ENCODE measurements at places on chromosomes 2 and 18.

GRCh38 chr2:177673602-177674595, 281.3 kb downstream of the AGPS start:
- no peak for DNase-seq

- DNase-seq = no peak
Observed at GRCh38 chr2:62361964-62362363, 144.0 kb downstream of the TMEM17 start.

GRCh38 chr2:233835230-233836186, 18.8 kb downstream of the HJURP start:
- DNase-seq = no peak

DNA sequence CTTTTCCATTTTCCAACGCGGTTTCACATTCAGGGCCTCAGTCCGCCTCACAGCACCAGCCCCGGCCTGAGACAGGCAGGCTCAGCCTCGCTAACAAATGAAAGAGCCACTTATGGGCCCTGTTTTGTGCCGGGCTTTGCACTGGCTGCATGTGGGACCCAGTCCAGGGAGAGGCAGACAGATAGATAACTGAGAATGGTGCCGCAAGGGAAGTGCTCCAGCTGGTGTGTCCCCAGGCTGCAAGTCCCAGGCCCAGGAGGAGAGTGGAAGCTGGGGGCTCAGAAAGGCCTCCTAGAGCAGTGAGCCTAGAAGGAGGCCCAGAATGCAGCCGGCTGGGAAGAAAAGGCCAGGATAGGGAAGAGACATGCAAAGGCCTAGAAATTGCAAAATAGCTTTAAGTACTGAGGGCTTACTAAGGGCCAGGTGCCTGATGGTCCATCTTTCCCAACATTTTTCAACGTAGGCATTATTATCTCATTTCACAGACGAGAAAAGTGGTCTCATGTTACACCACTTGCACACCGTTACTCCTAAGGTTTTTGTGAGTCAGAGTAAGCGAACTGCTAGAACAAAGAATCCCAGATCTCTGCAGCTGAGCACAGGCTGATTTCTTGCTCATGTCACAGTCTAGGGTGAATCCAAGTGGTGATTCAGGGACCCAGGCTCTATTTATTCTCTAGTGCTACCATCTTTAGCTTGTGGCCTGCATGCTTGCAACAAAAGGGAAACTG, 26.0 kb downstream of the ADRA2B start:
- DNase-seq = no peak

- no peak for DNase-seq
Observed at GRCh38 chr2:61410185-61410584, 60.7 kb downstream of the USP34 start.

DNA sequence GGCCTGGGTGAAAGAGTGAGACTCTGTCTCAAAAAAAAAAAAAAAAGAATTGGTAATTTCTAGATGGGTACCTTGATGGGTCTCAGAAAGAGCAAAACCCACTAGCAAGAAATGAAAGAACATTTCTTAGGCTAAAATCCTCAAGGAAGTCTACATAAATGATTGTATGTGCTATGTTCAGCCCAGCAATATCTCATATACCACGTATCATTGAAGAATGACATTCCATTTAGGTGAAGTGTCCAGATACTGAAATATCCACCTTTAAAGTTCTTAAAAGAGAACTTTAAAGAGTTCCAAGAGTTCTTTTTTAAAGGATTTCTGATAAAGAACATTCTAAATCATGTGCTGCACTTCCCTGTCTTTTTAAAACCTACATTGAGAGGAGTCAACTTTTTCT, 19.2 kb downstream of the NRP2 start:
- no peak for DNase-seq

DNA sequence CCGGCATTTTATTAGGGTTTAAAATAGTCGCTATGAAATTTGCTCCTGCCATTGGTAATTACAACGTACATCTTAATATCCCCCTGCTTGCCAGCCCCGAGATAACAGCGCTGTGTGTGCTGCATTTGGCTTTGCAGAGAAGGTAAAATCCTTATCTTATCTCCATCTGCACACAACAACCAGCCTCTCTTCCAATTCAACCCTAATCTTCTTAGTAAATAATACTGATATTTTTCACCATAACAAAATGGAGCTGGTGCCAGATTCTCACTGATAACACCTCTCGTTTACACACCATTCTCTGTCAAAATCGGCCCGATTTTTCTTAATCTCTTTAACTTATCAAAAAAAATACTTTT, 61.4 kb upstream of the SIX3 start:
- no peak for DNase-seq

DNA sequence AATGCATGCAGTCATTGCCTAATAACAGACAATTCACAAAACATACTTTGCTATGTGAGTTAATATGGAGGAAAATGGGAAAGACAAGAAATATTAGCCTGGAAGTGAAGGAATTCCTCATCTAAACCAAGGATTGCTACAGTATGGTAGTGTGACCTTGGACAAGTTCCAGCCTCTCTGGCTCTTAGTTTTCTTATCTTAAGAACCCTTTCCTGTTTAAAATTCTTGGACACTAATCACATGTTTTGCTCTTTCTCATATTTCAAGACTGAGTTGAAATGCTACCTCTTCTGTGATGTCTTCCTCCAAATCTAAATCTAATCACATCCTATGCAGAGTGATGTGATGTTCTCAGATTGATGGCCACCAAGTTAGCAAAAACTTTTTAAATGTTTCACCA, 20.8 kb upstream of the ADAM23 start:
- no peak for DNase-seq

- DNase-seq = no peak
Observed at GRCh38 chr18:63158676-63159291, 160.8 kb downstream of the BCL2 start.

DNA sequence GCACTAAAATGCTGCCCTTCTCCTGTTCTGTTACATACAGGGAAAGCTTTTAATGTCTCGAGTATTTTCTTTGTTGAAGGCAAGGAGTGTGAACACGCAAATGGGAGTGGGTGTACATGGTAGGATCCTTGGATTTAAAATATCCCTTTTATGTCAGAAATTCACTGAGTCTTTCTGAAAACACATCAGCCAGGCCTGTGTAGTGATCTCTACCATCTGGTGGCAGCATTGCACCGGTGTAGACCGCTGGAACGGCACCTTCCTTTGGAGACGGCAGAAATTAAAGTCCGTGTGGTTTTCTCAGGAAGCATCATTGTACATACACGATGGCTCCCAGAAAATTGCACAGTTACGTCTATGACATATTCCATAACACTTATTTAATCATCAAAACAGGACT, 515.8 kb downstream of the GALR1 start:
- DNase-seq = no peak

- DNase-seq = no peak
Observed at GRCh38 chr2:145137211-145137610, 617.3 kb upstream of the ZEB2 start.

DNA sequence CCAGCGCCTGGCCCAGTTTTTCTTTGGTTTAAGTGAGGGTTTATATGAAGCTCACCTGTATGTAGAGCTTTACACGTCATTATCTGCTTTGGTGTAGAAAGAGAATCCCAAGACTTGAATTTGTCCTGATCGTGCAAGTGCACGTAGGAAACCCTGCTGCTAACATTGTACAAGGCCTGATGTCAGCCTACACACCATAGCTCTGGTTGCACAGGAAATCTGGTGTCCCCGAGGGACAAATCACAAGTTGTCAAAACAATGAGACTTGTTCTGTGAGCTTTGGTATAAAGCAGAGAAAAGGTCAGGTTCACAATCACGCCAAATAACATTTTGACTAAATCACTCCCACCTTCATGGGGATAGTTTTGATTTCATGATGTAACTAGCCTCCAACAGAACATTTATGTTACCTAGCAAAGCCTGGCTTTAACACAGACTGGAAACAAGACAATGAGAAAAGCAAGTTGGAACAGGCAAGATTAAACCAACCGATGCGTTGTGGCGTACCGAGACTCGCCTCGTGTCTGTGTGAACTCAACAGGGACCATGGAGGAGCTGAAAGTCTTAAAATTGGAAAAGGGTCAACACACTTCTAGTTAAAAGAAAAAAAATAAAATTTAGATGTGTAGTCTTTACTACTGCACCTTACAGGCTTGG, 41.4 kb downstream of the ZAP70 start:
- DNase-seq = no peak

DNA sequence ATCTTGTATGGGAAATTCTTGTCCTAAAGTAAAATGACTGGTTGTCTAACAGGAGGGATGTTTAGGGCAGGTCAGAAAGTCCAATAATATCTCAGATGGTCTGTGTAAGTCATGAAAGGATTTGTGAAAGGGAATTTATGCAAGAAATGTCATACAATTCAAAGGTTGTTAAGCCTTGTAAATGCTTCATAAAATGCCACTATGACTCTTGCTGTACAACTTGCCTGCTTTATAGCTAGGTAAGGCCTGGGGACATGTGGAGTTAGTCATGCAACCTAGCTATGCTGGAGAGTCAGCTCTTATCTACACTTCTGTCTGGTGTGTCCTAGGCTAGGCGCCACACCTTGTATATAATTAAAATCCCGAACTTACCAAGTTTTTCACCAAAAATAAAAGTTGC, 36.9 kb upstream of the VWA3B start:
- DNase-seq = no peak

DNA sequence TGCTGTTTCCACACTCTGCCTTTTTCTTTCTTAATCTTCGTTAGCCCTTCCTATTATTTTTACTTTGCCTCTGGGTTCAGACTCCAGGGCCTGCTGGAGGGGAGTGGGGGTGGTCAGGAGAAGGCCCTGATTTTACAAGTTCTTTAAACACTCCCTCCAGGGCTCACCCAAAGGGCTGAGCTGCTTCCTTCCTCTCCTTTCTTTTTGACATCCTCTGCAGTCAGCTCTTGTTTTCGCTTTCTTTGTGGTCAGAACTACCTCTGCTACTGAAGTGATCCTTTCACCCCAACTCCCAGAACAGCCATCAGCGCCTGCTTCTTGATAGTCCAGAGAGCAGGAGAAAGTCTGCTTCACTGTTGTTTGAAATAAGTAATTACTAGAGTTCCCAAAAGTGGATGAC, 925.7 kb downstream of the EPHA4 start:
- DNase-seq = no peak

DNA sequence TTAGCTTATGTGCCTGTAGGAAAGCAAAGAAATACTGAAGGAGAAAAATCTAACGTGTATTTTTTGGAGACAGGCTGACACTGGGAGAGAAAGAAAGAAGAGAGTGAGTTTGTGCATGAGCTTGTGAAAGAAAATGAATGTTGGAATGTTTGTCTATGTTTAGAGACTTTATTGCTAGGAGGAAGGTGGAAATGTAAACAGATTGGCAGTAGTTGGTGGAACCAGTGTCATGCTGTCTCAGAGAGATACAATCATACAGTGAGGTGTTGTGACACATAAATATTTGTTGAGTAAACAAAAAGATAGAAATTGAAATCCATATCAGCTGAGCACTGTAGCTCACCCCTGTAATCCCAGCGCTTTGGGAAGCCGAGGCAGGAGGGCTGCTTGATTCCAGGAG, 222.2 kb upstream of the MEIS1 start:
- no peak for DNase-seq

GRCh38 chr2:239285071-239285931, 115.5 kb downstream of the HDAC4 start:
- DNase-seq = no peak

DNA sequence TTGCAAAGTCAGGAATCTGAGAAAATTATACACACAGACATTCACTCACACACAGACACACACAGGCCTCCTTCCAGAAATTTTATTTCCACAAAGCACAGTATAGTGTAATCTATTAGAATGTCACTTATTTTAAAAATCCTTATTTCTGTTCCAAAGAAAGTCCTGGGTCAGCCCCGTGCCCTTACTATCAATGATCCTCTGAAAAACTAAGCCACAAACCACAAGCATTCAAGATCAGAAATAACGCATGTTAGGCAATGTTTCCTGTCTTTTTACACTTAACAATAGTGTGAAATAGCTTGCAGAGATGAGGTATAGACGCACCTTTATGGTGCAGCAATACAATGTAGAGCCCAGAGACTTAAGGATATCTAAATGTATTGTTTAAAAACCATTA, 25.8 kb downstream of the TBC1D8 start:
- no peak for DNase-seq

DNA sequence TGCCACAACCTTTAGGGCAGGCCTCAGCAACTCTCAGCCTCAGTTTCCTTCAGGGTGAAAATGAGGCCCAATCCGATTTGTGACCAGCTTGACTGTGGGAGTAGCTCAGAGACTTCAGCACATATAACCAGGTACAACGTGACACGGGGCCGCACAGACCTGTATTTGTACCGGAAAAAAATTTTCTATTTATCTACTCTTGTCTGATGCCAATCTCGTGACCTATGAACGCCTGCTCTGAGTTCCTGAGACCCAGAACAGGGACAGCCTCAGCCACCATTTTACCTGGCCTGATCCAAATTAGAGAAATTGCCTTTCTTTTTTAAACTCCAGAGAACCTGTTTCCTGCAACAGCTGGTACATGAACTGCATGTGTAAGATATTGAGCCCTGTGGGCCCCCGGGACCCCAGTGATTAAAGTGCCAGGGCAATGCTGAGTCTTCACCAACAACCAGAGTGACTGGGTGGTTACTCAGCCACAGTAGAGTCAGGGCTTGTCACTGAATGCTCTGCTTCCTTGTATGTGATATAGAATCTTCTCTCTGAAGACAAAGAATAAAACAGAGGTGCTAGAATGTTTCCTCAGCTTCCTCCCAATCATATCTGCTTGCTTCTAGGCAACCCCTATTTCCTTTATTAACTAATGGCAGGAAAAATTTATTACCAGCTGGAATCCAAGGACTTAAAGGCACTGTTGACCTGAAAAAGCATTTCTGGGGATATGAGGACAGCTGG, 47.8 kb upstream of the FZD7 start:
- no peak for DNase-seq

DNA sequence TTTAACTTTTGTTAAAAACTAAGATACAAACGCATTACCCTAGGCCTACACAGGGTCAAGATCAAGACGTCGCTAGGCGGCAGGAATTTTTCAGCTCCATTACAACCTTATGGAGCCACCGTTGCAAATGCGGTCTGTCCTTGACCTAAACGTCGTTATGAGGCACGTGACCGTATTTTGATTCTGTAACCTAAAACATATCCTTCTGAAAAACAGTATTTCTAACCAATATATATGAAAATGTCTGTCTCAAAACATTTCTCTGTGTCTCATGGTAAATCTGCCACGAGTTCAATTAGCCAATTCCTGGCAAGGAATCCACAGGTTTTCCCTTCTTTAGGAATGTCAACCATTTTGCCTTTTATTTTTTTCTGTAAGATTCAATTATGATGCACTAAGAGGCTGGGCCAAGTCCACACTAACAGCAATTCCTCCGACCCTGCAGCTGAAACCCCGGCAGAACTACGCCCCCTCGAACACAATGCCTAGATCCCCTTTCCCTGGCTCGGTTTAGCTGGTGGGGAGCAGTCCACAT, 1.7 kb downstream of the RTN4 start:
- no peak for DNase-seq

- DNase-seq = no peak
Observed at GRCh38 chr2:215364157-215365155, 52.6 kb downstream of the ATIC start.

DNA sequence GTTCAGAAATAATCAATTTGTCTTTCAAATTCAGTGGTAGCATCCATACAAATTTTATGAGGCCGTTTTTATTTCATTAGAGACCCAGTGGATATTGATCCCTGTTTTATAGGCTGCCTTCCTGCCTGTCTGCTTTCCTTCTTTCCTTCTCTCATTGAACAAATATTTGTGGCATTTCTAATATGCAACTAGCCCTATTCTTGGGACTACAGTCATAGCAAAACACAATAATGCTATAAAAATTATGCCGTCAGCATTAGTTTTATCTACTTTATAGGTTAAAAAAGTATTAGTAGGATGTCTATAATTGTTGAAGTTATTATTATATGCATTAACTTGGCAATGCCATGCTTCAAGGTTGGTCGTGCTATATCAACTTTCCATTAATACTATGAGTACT, 2037.8 kb upstream of the LRRTM1 start:
- no peak for DNase-seq

GRCh38 chr2:157085522-157085921, 172.0 kb upstream of the GALNT5 start:
- DNase-seq = no peak

Measured in stimulated activated CD4-positive, alpha-beta T cell treated with anti-CD3 and anti-CD28 coated beads, Interleukin-1b, Interleukin-23, amount 100 ng/mL, for 24 hours (primary cell).